ENCODE measurements at places on chromosomes 5 and 9.

- DNase-seq, result no peak
Observed at GRCh38 chr5:32202394-32202793, 28.3 kb upstream of the GOLPH3 start.

DNA sequence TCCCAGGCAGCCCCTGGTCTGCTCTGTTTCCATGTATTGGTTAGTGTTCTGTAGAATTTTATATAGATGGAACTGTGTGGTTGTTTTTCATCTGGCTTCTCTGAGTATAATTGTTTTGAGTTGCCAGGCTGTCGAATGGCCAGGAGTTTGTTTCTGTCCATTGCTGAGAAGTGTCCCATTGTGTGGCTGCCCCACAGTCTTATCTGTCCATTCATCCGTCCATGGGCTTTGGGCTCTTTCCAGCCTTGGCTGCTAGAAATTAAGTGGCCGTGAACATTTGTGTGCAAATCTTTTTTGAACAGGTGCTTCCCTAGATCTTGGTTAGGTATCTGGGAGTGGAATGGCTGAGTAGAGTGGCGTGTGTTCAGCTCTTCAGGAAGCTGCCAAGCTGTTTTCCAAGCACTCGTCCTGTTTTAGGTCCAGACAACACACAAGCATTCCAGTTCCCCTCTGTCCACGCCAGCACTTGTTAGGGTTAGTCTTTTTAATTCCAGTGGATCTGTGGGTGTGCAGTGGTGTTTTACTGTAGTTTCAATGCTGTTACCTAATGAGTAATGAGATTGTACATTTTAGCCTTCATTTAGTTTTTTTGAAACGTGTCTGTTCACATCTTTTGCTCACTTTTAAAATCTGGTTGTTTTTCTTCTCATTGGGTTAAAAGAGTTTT, 122.2 kb upstream of the CACNA1B start:
- DNase-seq, result no peak

GRCh38 chr9:36504156-36504555, 68.5 kb upstream of the MELK start:
- DNase-seq, result no peak

DNA sequence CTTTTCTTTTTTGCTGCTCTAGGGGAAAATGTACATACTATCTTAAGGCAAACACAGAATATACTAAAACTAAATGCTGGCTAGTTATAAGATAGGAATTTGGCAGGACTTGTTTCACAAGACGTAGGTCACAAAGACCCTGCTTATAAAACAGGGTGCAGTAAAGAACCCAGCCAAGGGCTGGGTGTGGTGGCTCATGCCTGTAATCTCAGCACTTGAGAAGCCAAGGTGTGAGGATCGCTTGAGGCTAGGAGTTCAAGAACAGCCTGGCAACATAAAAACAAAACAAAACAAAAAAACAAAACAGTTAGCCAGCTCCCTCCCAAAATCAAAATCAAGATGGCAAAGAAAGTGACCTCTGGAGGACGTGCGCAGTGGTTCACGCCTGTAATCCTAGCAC, 49.5 kb upstream of the DENND4C start:
- no peak for DNase-seq

GRCh38 chr5:143583409-143583808, 179.9 kb upstream of the NR3C1 start:
- no peak for DNase-seq

DNA sequence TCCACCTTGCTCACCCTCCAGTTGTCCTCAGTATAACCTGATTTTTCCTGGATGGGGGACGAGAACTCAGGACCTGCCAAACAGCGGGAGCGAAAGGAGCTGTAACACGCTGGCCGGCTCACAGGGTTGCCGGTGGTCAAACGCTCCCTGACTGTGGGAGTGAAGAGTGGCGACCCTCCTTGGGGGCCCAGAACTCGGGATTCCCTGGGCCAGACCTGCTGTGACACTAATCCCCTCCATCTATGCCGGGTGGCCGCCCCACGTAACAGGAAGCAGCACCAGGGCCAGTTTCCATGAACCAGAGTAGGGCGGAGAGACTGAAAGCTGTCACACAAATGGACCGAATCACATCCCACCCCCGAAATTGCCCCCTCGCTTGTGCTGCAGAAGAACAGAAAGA, 1809.2 kb upstream of the ACO1 start:
- peak; percentile 44 for DNase-seq

GRCh38 chr9:127187231-127187956, 65.0 kb upstream of the ANGPTL2 start:
- DNase-seq, result peak; percentile 89

GRCh38 chr5:19855931-19856330, 132.1 kb downstream of the CDH18 start:
- DNase-seq, result no peak

DNA sequence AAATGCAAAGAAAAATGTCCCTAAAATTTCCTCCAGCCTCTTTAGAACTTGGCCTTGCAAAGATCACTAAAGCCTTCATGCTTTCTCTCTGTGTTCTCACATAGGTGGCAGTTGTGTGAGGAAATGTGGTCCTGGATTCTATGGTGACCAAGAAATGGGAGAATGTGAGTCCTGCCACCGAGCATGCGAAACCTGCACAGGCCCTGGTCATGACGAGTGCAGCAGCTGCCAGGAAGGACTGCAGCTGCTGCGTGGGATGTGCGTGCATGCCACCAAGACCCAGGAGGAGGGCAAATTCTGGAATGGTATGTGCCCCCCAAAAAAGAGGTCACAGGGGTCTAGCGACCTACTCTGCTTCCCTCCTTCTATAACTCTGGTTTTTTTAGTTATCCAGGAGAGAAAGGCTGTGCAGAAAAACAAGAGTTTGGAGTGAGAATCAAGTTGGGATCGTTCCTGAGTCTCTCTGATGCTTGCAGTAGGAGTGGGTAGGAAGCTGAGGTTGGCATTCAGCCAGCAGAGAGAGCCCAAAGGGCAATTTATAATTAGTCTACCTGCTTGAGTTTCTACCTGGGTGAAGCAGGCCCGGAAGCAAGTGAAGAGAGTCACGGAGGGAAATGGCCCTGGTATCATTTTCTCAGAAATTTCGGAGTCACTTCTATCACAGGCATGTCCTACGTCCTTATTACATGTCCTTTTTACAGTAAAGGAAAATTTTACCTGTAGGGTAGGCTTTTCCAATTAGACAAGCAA, 97.5 kb downstream of the RFK start:
- no peak for DNase-seq

DNA sequence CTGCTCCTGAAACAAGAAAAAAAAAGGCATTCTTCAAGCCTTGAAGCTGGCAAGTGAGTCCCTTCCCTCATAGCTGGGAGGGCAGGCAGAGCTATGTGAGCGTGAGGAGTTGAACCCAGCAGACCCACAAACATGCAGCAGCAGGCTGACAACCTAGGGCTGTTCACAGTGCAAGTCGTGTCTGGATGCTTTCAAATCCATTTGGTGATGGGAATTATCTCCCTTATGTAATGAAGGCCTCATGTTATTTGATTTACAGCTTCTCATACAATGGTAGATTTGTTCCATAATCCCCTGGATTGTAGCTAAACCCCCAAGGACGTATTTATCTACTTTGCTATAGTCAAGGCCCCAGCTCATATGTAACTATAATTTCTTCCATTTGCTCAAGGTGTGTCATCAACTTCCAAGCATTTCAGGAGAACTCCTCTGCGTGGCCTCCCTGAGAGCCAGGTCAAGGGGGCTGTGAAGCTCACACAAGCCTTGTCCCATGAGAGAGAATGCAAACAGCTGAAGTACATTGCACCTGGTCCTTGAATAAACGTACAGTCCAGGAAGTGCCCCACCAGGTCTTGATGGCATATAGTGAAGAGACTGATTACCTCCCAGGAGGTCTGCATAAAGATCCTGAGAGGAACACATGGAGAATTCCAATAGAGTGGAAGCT, 124.8 kb upstream of the SLC1A3 start:
- no peak for DNase-seq

DNA sequence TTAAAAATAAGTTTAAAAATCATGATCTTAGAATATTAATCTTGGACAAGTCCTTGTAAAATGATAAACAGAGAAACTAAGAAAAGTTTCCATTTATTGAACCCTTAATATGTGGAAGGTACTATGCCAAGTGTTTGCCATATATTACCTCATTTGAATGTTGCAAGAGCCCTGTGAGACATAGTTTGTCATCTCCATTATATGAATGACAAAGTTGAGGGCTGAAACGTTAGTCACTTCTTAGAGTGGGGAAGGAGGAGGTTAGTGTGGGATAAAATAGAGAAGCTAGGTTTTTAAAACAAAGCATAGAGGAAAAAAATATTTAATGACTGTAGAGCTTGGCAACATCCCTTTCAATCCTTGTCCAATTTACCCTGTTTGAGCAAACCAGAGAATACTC, 2.0 kb downstream of the TNC start:
- no peak for DNase-seq

DNA sequence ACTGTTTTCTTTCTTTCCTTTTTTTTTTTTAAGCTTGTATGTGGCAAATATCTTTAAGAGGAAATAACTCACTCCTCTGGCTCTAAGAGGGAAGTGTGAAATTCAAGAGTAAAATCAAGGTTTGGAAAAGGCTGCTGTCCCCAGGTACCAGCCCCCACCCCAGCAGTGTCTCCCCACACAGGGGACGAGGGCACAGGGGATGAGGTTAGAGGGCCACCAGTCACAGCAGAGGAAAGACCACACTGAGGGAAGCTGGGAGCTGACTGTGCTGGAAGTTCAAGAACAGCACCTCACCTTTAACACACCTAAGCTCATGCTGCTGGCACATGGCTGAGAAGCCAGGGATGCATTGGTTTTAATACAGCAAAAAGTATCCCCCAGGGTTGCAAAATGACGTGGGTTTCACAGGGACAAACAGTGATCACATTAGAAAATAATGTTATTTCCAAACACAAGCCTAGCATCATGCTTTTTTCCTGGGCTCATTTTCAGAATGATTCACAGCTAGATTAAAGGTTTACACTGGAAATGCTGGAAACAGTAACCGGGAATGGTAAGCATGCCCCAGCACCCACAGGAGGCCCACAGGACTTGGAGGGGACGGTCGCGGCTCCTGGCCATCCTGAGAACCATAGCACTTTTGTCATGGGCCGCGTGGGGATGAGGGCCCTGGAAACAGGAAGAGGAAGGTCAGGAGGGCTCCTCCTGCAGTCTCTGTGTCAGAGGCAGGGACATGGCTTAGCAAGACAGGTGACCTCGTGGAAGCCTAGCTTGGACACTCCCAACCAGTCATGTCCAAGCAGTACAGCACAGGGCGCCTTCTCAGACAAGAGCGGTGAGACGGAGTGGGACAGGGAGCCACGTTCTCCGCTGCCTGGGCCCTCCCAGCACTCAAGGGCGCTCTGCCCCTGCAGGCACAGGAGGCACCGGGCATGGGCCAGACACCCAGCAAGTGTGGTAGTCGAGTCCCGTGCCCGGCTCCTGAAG, 6.9 kb downstream of the LPCAT1 start:
- peak; percentile 81 for DNase-seq

DNA sequence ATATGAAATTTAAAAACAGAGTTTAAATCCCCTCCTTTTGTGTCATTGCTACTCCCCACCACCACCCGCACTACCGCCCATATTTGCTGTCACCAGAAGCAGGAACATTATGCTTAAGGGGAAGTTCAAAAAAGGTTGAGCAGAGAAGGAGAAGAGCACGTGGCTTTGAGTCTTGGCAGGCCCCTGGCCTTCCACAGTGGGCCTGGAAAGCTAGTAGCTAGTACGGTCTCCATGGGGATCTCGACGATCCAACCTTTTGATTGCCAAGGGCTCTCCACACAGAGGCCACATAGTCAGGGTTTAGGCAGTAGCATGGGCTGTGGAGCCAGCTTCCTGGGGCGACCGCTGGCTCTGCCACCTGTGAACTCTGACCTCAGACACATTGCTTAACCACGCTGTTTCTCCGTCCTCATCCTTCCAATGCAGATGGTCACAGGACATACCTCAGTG, 90.1 kb downstream of the GOLPH3 start:
- DNase-seq, result no peak

DNA sequence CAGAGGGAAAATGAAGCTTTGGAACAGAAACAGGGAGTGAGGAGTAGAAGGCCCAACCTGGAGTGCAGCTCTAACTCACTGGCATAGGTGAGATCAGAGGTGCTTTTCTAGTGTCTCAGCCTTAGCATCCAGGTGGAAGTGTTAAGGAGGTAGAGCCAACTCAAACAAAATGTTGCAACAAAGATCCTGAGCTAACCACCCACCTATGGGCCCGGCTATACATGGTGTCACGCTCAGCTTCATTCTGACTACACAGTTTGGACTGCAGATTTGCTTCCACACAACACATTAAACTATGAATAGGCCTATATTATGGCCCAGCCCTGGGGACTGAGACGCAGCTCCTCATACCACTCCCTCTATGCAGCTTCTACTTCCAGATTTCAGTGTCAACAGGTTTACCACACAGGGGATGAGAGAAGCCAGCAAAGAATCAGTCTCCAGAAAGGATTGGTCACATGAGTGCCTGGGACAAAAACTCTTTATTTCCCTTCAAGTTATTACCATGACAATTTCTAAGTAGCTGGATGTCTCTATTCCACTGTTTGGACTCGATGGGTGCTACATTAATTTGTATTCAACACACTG, 9.0 kb downstream of the C5orf63 start:
- no peak for DNase-seq

GRCh38 chr9:6955251-6955921, 197.6 kb downstream of the KDM4C start:
- no peak for DNase-seq

DNA sequence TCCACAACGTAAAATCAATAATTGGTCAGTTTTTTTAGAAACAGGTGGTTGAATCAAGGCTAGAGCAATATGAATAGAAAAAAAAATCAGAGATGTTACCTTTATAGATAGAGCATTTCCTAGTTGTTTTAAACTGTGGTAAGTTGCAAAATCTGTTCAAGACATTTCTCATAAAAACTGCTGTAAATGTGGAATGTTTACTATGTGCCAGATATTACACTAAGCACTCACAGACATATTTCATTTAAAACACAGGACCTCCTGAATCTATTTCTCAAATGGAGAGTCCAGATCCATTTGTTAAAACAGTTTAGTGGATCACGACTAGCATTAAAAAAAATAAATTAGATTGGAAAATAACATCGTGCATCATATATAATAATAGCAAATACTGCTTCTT, 570.0 kb upstream of the ZNF608 start:
- DNase-seq, result no peak

DNA sequence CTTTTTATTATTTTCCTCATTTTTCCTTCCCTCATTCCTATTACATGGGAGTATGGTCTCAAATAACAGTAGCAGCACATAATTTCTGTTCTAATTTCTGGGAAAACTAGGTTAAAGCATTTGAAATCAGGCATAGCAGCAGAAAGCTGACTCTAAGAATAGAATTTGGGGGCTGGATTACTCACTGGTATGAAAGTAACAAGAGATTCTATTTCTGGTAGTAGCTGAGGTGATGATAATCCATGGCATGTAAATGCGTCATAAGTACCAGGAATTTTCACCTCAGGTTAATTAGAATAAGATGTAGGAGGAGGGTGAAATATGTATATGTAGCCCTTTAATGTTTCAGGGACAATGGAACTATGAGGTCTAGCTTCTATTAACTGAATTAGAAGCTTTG, 662.0 kb downstream of the PTPRD start:
- no peak for DNase-seq

DNA sequence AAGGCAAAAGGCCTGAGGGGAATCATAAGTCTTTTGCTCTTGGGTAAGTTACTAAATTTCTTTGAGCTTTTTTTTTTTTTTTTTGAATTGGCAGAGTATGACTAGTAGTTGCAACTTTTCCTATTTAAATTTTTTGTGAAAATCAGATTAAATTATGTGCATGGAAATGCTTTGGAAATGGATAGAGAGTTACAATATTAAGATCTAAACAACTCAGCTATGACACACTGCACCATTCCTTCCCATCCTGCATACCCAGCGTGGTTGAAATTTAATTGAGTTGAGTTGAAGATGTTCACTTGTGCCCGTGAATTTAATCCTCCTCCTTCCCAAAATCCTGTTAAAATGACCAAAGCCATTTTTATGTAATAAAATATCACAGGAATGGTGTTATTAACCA, 296.4 kb downstream of the ACTL7B start:
- DNase-seq, result no peak
